Ureter (tissue), 1 donor: ENCODE measurements at places on chromosomes 3 and 15. TPM values are rescaled to one million over a fixed set of nuclear protein-coding genes. Genes with fewer than 3 reads are reported as not detected.

DNA sequence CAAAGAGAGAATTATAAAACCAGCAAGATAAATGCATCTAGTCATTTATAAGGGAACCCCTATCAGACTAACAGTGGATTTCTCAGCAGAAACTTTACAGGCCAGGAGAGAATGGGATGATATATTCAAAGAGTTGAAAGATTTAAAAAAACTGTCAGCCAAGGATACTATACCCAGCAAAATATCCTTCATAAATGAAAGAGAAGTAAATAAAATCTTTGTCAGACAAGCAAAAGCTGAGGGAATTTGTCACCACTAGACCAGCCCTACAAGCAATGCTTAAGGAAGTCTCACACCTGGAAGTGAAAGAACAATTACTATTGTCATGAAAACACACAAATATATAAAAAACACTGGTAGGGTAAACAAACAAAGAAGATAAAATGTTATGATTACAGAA lies 113.4 kb upstream of the FAM3D start:
- DNase-seq: no peak

- DNase-seq: no peak
These were observed 147.3 kb downstream of the TP63 start for GRCh38 chr3:189778340-189778950.

The GNAT1 gene
- total RNA-seq: not detected

- DNase-seq: no peak
These were observed 300.2 kb upstream of the GPR149 start for GRCh38 chr3:154730186-154730585.

- peak; percentile 84 for DNase-seq
These were observed 26.7 kb downstream of the MELTF start for GRCh38 chr3:197002701-197003454.

The SLC28A2 gene
- total RNA-seq: not detected

The SHC4 gene
- total RNA-seq: 0.55 TPM

- DNase-seq: no peak
These were observed 7.0 kb downstream of the GABRA5 start for GRCh38 chr15:26873846-26874245.

- DNase-seq: no peak
These were observed 684.1 kb downstream of the NTRK3 start for GRCh38 chr15:87572381-87572910.

The MASP1 gene
- 16.4 TPM for total RNA-seq

DNA sequence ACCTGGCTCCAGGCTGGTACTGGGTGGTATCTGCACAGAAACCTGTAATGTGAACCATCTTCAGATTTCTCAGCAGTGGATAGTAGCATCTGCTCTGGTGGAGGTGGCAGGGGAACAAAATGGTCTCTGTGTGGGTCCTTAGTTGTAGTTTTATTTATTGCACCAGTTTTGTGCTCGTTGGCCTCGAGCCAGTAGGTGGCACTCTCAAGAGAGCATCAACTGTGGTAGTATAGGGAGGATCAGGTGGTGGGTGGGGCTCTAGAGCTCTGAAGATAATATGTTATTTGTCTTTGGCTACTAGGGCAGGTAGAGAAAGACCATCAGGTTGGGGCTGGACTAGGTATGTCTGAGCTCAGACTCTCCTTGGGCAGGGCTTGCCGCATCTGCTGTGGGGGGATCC lies 254.0 kb upstream of the GPR149 start:
- DNase-seq: no peak

DNA sequence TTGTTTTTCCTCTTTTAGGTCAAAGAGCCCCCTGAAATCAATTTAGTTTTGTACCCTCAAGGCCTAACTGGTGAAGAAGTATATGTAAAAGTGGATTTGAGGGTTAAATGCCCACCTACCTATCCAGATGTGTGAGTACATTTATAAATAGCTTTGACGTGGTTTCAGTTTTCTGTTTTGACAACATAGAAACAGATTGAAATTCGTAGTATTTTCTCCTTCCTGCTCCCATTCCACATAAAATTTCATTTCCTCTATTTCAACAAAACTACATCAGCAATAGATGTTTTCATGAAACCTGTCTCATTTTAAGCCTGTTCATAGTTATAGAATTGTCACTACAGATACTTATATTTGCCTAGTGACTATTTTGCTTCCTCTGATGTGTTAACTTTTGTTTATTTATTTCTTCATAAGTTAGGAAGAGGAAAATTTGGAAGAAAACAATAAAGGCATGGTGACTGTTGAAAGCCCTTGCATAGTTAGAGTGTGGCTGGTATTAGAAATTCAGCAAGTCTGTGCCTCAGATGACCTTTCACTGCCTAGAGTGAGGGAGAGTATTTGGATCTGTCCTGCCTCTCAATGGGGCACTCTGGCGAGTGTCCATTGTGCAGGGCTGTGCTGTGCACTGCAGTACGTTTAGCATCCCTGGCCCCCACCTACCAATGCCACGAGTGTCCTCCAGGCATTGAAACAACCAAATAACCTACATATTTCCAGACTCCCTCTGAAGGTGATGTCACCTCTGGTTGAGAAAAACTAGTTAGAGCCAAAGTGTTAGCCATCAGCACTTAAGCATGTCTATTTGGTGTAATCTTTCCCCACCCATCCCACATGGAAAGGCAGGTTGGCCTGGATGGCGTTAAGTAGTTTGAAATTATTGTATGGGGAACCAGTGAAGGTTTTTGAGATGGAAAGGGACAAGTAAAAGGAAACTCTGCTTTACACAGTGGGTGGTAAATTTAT lies 5.9 kb downstream of the EIF2AK4 start:
- DNase-seq: no peak

DNA sequence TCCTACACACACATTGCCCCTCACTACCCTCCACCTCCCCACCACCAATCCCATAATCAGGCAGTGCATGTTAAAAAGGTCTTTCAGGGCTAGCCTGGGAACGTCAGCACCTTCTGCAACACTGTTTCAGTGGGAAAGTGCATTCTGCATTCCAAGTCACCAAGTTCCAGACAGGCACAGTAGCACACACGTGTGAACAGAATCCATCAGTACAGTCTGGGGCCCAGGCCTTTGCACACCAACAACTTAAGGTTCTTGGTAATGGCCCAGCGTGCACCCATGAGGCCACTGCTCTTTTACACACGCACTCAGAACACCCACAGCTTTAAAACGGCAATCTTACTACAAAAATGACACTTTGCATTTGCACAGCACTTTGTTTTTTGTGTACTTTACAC lies 1.2 kb downstream of the ANXA2 start:
- no peak for DNase-seq

DNA sequence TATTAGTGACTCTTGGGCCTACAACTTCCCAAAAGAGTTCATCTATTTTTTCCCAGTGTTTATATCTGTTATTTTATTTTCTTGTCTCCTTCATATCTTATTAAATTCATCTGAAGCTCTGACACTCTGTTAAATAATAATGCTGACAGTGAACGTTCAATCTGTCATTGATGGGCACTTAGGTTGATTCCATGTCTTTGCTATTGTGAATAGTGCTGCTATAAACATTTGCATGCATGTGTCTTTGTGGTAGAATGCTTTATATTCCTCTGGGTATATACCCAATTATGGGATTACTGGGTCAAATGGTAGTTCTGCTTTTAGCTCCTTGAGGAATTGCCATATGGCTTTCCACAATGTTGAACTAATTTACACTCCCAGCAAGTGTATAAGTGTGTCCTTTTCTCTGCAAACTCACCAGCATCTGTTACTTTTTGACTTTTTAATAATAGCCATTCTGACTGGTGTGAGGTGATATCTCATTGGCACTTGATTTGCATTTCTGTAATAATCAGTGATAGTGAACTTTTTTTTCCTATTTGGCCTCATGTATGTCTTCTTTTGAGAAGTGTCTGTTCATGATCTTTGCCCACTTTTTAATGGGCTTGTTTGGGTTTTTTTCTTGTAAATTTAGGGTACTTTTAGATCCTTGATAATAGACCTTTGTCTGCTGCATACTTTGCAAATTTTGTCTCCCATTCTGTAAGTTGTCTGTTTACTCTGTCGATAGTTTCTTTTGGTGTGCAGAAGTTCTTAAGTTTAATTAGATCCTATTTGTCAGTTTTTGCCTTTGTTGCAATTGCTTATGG lies 122.5 kb downstream of the LEKR1 start:
- no peak for DNase-seq
